Activated effector memory CD4-positive, alpha-beta T cell treated with Interleukin-2 at 50 U/mL for 16 hours (primary cell): ENCODE measurements at places on chromosomes 2 and 18.

GRCh38 chr2:11250400-11251196 is 93.8 kb downstream of the ROCK2 start:
- DNase-seq, result no peak

- DNase-seq, result no peak
Observed at GRCh38 chr2:198044777-198045176, 240.4 kb downstream of the PLCL1 start.

- DNase-seq, result no peak
Observed at GRCh38 chr2:88857951-88858411, 166.5 kb downstream of the RPIA start.

DNA sequence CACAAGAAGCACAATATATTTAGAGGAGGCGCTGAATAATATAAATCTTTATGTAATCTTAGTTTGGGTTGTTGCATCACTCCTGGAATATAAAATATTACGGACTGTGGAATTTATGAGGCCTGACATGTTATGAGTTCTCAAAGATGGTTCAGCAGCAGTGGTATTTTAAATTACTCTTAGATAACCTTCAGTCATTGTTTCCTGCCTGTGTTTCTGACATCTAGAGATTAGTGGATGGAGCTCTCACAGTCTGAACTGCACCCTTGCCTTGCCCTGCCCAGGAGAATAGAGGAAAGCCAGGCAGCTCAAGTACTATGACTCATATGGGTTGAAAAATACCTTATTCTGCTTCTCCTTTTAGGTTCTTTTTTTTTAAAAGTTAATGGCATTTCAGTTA is 70.0 kb downstream of the ACSL3 start:
- DNase-seq, result no peak
